SK-N-SH treated with all-trans-retinoic acid at 6 μM for 48 hours (cell line): ENCODE measurements at places on chromosomes 2 and 18.
A peak's percentile ranks its signal among the peaks of the same experiment; 100 is the strongest.

DNA sequence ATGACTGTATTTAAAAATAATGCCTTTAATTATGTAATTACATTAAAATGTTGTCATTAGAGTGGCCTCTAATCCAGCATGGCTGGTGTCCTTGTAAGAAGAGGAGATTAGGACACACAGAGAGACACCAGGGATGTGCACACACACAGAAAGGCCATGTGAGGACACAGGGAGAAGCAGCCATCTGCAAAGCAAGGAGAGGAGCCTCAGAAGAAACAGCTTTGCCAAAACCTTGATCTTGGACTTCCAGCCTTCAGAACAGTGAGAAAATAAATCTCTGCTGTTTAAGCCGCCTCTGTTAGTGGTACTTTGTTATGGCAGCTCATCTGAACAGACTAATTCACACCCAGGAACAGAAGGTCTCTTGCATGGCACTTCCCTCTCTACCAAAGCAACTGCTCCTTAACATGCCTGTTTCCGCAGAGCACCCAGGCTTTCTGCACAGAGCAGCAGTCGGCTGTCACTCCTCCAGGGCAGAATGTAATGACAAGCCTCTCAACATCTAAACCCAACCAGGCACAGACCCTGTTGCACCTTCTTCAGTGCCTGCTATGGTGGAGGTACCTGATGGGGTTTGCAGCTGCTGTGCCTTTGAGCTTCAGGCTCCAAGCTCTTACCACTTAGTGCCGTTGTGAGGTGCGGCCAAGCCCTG lies 377.7 kb downstream of the TDRD15 start:
- ATAC-seq, result no peak

- no peak for ATAC-seq
These were observed 35.0 kb downstream of the CYP27C1 start for GRCh38 chr2:127185093-127185492.

- no peak for ATAC-seq
These were observed 49.3 kb downstream of the KCNG2 start for GRCh38 chr18:79846936-79847557.

GRCh38 chr18:24185805-24186204 lies 46.9 kb downstream of the CABYR start:
- ATAC-seq, result peak; percentile 21; the same call in 2 of the 3 replicates

GRCh38 chr18:8469544-8470130 lies 139.6 kb upstream of the RAB12 start:
- no peak for ATAC-seq

GRCh38 chr2:8498994-8499393 lies 182.9 kb upstream of the ID2 start:
- ATAC-seq, result no peak

DNA sequence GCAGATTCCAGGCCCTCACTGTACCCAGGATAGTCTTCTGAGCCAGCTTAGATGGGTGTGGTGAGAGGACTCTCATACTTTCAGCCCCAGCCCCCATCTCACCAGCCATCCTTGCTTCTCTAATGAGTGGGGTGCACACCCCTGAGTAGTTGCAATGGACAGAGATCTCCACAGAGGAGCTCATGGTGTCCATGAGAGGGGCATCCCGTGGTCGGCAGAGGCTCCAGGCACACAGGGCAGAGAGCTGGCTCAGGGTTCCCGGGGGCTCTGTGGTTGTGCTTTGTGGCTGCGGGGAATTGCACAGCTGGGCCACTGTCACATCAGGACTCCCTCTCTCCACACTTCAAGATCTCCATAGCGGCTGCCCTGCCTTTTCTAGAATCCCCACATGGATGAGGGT lies 226.0 kb upstream of the PXDN start:
- ATAC-seq, result no peak

DNA sequence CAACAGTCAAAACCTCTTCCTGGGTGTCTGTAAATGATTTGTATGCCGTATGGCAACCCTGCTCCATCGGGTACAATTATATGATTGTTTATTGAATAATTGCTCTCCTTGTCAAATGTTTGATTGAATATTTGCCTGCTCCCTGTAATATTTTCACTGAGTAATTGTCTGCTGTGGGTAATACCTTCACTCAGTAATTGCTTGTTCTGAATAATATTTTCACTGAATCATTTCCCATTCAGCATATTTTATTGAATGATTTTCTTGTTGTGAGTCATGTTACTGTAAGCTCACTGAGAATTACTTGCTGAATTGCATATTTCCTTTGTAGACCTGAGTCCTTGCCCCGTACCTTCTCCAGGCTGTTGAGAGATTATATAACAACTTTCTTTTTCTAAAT lies 535.2 kb downstream of the METTL4 start:
- ATAC-seq, result no peak

DNA sequence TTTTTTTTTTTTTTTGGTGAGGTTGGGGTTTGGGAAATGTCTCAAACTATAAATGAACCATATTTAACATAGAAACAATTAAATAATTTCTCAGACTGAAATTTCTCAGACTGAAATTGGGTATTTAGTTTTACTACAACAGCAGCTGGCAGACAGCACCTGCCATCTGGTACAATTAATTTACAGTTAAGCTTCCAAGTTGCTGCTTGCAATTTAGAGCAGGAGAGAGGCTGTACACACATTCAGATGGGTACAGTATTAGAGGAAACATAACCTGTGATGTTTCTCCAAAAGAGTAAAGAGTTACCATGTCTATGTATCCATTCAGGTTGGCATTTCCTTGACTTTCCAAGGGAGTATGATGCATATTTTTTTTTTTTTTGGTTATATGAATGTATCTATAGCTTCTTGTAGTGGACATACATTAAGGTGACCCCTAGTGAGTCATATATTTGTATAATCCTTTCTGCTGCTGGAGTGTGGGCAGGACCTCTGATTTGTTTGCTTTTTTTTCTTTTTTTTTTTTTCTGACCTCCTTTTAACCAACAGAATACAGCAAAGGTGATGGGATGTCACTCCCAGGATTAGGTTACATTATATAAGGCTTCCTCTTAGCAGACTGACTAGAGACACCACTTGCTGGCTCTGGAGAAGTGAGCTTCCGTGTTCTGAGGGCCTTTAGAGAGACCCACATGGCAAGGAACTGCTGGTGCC lies 201.7 kb downstream of the PTH2R start:
- no peak for ATAC-seq

DNA sequence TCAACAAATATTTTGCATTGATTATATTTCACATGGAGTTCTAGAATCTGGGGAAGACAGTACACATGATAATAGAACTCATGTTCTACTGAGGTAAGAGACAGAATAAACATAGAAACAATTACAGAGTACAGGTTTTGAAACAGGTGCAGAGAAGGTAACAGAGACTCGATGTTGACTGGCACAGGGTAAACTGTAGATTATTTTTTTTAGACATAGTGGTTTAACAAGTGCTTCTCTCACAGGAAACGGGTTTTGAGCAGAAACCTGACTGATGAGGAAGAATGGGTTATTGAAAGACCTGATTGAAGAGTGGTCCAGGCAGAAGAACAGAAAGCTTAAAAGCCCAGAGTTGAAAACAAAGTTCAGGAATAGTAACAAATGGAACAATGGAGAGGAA lies 1002.5 kb upstream of the FAM98A start:
- no peak for ATAC-seq

DNA sequence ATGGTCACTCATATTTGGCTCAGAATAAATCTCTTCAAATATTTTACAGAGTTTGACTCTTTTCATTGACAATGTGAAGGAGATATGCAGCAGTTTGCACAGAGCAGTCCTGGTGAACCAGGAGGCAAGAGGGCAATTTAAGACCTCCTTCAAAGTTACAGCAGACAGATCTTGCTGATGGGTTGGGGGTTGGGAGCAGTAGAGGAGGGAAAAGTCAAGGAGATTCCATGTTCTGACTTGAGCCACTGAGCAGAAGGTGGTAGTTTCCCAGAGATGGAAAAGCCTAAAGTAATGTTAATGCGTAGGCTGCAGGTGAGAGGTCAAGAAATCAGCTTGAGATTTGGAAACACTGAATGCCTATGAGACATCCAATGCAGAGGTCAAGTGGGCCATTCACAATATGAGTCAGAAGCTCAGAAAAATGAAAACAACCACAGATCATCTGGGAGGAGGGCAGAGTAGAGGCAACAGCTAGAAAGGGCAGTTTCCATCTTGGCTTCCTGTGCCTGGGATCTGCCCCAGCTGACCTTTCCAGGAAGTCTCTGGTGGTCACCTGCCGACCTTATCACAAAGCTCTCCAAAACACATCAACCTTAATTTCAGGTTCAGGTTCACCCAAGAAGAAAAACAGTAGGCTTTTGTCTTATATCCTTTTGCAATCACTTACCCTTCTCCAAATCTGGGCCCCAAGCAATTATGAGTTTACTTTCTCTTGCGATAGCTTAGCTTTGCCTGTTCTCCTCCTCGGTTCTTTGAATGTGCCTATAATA lies 197.5 kb upstream of the ARL4C start:
- no peak for ATAC-seq

GRCh38 chr2:174878537-174879147 lies 114.4 kb upstream of the CHRNA1 start:
- peak; percentile 91 for ATAC-seq

- no peak for ATAC-seq
These were observed 115.3 kb upstream of the CXCR4 start for GRCh38 chr2:136233298-136233697.

GRCh38 chr2:43642363-43642762 lies 5.3 kb downstream of the PLEKHH2 start:
- ATAC-seq, result no peak

- peak; percentile 86 for ATAC-seq
These were observed 93.1 kb downstream of the LRP1B start for GRCh38 chr2:142037744-142038143.

DNA sequence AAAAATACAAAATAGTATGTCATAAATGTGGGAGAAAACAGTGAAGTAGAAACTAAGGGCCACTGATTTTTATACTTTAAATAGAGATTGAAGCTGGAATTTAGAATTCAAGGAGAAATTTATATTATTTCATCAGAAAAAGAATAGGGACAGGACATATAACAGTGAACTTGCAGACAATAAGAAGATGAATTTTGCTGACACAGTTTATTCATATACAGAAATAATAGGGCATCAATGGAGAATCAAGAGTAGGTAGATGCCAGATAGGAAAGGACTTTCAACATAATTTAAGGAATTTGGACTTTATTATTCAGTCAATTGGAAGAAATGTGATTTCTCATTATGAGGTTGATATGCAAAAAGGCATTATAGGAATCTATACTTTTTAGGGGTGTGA lies 118.9 kb upstream of the HNMT start:
- no peak for ATAC-seq

DNA sequence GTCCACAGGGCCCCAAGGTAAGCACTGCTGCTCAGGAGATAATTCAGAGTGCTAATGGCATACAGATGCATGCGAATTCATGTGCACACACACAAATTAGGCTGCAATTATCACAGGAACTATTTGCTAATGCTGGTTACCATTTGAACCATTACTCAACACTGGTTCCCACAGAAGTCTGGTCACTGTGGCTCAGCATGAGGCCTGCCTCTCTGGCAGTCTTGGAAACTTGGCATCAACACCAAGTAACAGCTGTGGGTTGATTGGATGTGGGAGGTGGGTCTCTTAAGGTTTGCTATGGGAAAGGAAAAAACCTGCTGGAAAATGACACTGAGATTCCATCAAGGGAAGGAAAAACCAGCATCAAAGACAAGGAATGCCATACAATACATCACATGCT lies 105.0 kb downstream of the CELF4 start:
- no peak for ATAC-seq

- ATAC-seq, result peak; percentile 53
These were observed 328 bp upstream of the PASK start for GRCh38 chr2:241149675-241149924.

DNA sequence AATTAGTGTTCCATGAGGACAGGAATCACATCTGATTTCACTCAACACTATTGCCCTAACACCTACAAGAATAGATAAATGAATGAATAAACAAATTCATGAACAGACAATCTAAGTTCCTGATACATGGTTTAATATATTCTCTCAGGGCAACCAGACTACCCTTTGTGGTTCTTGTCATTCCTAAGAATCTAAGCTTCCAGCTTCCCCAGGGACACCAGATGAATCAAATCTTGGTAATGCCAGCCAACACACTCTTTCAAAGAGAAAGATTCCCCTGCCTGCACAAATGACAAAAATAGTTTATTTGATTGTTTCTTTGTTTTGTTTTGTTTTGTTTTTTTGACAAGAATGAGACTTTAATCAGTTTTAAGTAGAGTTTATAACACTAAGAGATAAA lies 237.5 kb upstream of the CHAC2 start:
- ATAC-seq, result no peak

DNA sequence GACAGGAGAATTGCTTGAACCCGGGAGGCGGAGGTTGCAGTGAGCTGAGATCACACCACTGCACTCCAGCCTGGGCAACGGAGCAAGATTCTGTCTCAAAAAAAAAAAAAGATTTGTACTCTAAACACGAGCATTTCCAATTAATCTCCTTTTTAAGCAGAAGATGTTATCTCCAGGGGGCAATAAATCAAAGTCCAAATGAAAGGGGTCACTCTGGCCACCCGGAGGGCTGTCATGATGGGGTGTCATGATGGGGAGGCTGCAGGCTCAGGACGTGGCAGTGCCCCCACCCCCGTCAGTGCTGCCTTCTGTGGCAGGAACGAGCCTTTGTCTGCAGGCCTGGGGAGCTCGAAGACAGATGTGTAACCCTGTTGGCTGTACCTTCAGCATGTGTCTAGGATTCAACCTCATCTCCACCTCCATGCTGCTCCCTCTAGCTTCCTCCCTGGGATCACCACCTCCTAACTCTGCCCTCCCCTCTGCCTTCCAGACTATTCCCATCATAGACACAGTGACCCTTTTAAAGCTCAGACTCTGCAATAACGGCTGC lies 76.9 kb upstream of the YWHAQ start:
- ATAC-seq, result no peak

- no peak for ATAC-seq
These were observed 263.6 kb upstream of the SALL3 start for GRCh38 chr18:78716022-78716421.

DNA sequence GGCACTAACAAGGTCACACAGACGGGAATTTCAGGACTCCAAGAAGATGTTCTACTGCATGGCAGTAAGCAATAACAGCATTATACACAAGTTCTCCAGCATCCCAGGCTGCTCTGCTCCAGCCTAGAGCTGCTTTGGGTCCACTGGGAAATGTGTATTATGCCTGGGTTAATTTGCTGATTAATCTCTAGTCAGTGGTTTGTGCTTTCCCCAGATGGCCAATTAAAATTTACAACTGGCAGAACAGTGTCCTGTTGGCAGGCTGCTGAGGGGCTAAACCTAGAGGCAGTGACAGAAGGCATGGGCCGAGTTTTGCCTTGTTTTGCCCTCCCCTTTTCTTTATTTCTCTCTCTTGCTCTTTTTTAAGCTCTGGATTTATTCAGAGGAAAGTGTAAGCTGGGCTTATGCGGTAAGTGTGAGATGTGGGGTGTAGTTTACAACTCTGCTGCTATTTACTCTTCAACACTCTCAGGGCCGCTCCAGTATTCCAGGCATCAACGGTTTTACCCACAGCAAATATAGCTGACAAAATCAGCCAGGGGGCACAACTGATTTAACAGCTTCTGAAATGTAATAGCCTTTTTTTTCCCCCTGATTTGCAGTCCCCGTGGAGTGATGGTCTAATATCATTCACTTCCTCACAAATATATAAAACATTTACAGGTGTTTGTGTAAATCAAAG lies 348.0 kb downstream of the GPD2 start:
- ATAC-seq, result no peak; the same call in 2 of the 3 replicates
